Hematopoietic multipotent progenitor cell (in vitro differentiated cells): ENCODE measurements at places on chromosomes 1 and 21.
A peak's percentile ranks its signal among the peaks of the same experiment; 100 is the strongest.

DNA sequence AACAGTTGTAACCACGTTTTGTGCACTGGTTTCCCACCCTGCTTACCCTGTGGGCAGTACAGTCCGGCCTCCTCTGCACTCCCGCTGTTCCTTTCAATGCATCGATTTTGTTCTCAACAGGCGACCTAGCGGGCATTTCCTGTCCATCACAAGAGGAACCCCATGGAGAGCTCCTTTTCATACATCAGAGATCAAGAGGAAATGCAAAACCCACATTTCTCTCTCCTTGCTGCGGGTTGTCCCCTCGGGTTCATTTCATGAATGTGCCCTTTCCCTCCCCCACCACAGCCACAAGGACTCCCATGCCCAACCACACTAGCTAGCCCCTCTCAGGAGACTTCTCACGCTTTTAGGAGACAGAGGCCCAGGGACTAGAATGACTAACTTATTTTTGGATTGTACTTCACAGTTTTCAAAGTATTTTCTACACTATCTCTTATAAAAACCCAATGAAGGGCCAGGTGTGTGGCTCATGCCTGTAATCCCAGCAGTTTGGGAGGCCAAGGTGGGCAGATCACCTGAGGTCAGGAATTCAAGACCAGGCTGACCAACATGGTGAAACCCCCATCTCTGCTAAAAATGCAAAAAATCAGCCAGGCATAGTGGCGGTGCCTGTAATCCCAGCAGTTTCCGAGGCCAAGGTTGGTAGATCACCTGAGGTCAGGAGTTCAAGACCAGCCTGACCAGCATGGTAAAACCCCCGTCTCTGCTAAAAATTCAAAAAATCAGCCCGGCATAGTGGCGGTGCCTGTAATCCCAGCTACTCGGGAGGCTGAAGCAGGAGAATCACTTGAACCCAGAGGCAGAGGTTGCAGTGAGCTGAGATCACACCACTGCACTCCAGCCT lies 18.4 kb downstream of the ATP1A4 start:
- no peak for DNase-seq

DNA sequence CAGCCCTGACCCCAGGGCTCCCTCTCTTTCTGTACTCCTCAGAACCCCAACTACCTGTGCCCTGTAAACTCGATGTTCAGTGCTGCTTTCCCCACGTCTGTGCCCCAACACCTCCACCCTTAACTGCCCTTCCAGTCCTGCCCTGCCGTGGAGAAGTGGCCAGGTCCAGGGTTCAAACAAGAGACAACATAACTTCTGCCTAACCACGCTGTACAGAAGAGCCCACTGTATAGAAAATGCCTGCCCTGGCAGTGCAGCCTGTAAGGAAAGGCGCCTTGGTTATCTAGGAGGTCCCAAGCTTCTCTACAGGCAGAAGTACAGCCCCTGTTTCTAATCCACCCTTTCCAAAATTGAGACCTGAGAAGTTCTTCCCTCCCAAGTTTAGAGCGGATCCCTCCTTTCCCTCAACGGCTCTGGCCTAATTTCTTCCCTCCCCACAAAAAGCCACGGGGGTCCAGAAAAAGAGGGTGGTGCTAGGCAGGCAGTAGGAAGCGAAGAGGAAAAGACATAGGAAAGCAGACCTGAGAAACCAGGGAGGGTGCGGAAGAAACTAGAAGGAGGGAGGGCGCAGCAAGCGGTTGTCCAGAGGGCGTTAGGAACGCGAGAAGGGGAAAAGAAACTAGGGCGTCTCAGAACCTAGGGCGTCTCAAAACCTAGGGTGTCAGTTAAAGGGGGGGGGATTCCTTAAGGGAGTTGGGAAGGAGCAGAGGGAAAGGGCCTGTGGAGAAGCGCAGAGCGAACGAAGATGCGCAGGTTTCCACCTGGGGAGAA lies 3.2 kb downstream of the DMRTA2 start:
- no peak for DNase-seq

GRCh38 chr1:174964261-174964971 lies 35.3 kb upstream of the CACYBP start:
- peak; percentile 37 for DNase-seq

GRCh38 chr1:32939655-32940371 lies 24.8 kb downstream of the RNF19B start:
- no peak for DNase-seq

GRCh38 chr1:204544321-204544720 lies 28.1 kb downstream of the MDM4 start:
- DNase-seq: no peak

GRCh38 chr1:181061891-181062835 lies 26.3 kb upstream of the IER5 start:
- no peak for DNase-seq

DNA sequence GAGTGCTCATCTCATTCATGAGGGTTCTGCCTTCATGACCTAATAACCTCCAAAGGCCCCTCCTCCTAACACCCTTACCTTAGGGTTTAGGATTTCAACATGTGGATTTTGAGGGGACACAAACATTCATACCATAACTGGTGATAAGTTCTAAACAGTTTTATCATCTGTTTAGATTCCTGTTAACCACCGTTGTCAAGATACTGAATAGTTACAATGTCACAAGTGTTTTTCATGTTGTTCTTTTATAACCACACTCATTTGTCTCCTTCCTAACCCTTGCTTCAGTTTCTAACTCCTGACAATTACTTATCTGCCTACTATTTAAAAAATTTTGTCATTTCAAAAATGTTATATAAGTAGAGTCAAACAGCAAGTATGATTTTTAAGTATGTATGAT lies 86.0 kb downstream of the NCAM2 start:
- DNase-seq: no peak

DNA sequence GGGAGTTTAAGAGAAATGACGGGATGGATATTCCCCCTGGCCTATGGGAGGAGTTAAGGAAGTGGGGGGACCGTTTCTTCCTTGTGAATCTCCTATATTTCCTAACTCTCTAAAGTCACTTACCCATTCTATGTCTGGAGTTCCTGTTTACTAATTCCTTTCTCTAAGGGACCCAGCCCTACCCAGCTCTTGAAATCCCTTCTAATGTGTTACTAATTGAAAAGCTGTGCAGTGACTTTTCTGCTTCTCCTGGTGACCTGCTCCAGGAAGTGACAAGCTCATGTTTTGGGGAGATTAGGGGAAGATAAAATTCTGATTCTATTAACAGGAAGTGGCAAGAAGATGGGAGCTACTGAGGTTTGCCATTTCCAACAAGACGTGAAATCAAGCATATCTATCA lies 4.0 kb upstream of the SAMSN1 start:
- DNase-seq: no peak

GRCh38 chr1:19067912-19068638 lies 111.6 kb upstream of the IFFO2 start:
- DNase-seq: no peak

- no peak for DNase-seq
Measured at GRCh38 chr1:7060745-7061144, 275.5 kb downstream of the CAMTA1 start.

GRCh38 chr1:180311011-180311730 lies 81.1 kb downstream of the LHX4 start:
- DNase-seq: no peak

DNA sequence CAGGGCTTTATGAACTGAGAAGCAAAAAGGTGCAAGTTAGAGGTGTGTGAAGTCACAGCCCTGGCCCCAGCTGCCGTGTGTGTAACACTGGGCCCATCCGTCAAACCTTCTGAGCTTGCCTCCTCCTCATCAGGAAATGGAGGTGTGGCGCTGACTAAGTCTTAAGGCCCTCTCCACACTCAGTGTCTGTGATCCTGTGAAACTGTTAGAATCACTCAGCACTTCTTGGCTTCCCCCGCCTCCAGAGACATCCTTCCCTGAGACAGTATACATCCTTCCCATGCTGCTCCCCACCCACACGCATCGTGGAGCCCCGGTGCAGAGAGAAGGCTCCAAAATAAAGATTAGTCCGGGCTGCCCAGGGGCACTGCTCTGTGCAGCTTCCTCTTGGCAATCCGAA lies 33.3 kb downstream of the LRP8 start:
- DNase-seq: no peak

DNA sequence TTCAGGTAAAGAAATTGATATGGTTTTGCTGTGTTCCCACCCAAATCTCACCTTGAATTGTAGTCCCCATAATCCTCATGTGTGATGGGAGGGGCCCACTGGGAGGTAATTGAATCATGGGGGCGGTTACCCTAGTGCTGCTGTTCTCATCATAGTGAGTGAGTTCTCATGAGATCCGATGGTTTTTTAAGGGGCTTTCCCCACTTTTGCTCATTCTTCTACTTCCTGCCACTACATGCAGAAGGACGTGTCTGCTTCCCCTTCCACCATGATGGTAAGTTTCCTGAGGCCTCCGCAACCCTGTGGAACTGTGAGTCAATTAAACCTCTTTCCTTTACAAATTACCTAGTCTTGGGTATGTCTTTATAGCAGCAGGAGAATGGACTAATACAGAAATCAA lies 69.3 kb downstream of the MIS18A start:
- DNase-seq: no peak

DNA sequence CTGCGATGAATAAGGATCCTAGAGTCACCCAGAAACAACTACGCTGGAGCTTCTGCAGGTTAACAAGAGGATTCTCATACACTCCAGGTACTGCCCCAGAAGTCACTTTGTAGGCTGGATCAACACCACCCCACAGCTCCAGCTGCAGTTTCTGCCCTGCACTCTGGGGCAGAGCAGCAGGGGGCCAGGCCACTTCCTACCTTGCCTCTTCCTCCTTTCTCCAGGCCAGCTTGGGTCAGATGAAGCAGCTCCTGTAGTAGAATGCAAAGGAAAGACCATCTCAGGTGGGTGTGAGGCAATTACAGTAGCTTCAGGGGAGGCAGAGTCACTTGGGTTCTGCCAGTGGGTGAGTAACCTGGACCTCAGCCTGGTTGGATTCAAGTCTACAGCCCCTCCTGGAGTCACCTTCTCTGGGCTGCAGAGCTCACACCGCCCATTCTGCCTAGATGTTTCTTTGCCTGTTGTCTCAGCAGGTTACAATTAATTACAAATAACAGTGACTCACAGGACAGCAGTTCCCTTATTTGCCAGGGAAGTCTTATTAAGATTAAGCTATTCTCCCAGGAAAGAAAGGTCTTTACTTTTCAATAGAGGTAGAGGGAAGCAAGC lies 24.4 kb upstream of the BCAR3 start:
- DNase-seq: no peak

DNA sequence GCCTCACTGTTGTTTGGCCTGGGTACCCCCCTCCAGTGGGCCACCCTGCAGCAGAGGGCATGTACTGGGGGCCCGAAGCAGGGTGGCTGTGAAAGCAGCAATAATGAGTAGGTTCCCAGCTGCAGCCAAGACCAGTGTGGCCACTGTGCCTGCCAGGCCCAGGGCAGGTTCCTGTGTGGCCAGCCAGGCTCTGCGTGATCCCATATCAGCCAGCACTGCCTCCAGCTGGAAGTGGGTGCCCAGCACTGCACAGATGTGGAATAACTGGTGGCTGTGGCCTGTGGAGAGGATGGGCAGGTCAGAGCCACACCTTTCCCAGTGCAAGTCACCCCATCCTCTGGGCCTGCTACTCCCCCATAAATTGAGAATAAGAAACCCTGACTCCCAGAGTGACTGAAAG lies 2.1 kb downstream of the BGLAP start:
- DNase-seq: no peak
